ENCODE measurements at places on chromosomes 13 and 19. TPM values are rescaled to one million over a fixed set of nuclear protein-coding genes. Genes with fewer than 3 reads are reported as not detected.
A peak's percentile ranks its signal among the peaks of the same experiment; 100 is the strongest.

LRRC8E gene
- total RNA-seq, result not detected

SIGLEC10 gene
- 500 TPM for total RNA-seq

CPB2 gene
- not detected for total RNA-seq

GPC5 gene
- not detected for total RNA-seq

WDR88 gene
- not detected for total RNA-seq

ZNF222 gene
- 1.7 TPM for total RNA-seq

LIM2 gene
- total RNA-seq, result not detected

- DNase-seq, result no peak
These were observed 758.3 kb upstream of the PCDH20 start for GRCh38 chr13:62173958-62174357.

GRCh38 chr19:35267353-35267817, 1.4 kb upstream of the USF2 start:
- peak; percentile 76 for DNase-seq

- no peak for DNase-seq
These were observed 43.4 kb downstream of the ACTN4 start for GRCh38 chr19:38690832-38691231.

DNA sequence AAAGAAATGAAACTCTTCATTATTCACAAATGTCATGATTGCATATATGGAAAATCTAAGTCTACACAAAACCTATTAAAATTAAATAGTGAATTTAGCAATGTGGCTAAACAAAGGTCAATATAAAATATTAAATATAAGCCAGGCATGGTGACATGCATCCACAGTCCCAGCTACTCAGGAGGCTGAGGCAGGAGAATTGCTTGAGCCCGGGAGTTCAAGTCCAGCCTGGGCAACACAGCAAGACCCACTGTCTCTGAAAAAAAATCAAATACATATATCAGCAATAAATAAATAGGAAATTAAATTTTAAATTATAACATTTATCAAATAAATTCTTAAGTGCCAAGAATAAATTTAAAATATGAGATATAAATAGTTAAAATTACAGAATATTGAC, 11.9 kb downstream of the PSMC4 start:
- DNase-seq, result no peak

- DNase-seq, result no peak
These were observed 18.9 kb upstream of the FOSB start for GRCh38 chr19:45448887-45449299.

DNA sequence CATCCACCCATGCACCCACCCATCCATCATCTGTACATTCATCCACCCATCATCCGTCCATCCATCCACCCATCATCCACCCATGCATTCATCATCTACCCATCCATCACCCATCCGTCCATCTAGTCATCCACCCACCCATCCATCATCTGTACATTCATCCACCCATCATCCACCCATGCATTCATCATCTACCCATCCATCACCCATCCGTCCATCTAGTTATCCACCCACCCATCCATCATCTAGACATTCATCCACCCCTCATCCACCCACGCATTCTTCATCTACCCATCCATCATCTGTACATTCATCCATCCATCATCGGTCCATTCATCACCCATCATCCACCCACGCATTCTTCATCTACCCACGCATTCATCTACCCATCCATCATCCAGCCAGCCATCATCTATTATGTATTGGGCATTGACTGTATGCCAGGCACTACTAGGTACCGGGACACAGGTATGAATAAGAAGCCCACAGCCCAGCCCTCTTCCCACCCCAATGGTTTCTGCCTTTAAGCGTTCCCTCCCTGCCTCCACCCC, 16.7 kb upstream of the GALP start:
- no peak for DNase-seq

- no peak for DNase-seq
These were observed 499.8 kb downstream of the GPC6 start for GRCh38 chr13:93726173-93726957.

DNA sequence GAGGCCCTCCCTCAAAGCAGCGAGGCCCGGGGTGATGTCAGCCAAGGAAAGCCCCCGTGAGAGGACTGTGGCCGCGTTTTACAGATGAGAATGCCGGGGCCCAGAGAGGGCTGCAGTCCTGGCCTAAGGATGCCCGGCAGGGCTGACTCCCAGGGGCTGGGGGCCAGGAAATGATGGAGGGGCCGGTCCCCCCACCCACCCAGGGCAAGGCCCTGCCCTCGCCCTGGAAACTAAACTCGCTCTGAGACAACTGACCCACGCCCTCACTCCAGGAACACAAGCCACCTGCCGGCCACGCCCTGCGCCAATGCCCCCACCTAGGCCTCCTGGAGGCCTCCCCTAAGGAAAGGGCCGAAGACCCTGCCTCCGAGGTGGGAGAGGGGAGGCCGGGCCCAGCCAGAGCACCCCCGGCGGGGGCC, 7.2 kb downstream of the ZBTB7A start:
- no peak for DNase-seq

DNA sequence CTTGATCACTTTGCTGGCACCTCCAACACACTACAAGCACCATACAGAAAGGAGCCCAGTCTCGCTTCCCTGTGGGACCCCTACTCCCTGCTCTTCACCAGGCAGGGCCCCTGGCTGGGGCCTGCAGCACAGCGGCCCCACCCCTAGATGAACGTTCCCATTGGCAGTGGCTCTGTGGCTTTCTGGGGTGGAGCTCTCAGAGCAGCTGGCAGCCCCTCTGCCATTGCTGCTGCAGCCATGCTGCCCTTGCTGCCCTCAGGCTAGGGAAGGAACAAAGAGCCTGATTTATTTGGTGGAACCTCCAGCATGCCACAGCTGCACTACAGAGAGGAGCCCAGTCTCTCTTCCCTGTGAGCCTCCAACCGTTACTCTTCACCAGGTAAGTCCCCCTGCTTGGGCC, 5.8 kb downstream of the SIGLEC6 start:
- DNase-seq, result no peak

- no peak for DNase-seq
These were observed 212.9 kb downstream of the PCDH9 start for GRCh38 chr13:67017276-67017675.

DNA sequence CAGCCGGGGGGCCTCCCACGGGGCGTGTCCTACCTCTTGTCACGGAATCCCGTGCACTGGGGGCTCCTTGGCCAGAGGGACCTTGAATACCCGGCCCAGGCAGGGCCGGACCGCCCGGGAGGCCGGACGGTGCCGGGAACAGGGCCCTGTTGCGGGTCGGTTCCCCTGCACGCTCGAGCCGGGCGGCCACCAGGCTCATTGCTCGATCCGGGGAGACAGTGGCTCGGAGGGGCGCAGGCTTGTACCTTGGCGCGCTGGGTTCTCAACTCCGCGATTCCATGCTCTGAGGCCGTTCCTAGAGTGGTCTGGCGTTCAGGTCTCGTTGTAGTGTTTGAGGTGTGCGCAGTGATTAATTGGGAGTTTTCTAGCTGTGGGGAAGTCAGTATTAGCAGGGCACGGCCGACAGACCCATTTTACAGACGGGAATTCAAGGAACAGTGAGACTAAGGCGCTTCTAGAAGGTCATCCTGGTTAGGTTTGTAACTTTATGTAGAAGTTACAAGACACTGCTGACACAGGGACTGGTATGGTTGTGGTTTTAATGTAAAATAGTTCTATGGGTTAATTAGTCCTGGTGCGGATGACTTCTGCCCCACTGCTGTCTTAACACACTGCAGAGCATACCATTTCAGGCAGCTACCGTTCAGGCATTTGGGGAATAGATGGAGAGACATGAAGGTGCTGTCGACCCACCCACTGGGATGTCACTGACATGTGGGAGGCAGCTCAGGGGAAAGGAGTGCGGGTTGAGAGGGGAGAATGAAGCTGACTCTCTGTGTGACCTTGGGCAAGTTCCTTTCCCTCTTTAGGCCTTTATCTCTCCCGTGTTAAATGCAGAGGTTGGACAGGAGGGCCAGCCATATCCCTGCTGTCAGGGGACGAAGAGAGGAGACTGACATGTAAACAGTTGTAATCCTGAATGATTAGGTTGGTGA, 592 bp downstream of the CLPTM1 start:
- peak; percentile 65 for DNase-seq

GRCh38 chr13:40406405-40407120, 259.9 kb downstream of the FOXO1 start:
- no peak for DNase-seq

DNA sequence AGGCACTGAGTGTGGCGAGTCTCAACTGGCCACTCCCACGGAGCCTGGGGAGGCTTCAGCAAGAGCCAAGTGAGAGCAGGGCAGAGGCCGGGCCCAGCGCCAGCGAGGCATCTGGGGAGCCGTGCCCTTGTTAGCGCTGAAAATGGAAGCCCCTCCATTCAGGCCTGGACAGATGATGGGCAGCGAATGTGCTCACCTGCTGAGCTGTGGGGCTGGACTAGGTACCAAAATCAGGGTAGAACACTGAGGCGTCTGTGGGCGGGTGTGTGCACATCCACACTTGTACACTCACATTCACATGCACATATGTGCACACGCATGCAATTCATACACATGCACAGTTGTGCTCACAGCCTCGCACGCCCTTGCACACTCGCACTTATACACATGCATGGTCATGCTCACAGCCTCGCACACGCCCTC, 20.7 kb downstream of the NAXD start:
- no peak for DNase-seq

DNA sequence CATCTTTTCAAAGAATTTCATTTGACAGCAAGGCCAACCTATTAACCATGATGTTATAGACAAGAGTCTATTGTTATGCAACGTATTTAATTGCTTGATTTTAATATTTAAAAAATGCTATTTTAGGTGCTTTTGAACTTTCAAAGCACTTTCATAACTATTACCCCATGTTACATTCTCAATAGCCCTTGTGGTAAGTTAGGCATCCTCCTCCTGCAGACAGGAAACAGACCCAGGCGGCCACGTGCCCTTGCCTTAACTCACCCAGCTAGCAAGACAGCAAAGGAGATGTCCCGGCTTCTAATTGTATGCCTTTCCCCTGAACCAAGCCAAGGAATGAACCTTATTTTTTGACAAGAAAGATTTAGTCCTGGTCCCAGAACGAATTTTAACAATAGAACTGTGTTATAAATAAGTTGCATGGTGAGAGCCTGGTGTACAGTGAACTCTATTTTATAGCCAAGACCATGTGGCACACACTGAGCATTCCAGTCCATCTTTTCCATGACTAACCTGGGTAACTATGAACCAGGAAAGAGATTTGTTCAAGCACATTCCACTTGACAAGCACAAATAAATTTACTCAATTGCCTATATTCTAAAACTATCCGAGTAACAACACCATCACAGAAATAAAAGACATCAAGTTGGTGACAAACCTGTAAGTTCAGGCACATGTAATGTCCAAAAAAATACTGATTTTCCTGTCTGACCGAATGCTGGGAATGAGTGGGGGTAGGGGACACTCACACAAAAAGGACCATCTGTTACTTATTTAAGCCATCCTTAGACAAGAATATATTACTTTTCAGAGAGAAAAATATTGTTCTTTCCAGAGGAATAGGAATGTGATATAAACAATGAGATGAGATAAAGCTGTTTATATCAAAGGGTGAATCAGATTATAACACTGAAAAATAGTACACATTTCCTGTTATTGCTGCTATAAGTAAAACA, 163.0 kb downstream of the EFNB2 start:
- no peak for DNase-seq

DNA sequence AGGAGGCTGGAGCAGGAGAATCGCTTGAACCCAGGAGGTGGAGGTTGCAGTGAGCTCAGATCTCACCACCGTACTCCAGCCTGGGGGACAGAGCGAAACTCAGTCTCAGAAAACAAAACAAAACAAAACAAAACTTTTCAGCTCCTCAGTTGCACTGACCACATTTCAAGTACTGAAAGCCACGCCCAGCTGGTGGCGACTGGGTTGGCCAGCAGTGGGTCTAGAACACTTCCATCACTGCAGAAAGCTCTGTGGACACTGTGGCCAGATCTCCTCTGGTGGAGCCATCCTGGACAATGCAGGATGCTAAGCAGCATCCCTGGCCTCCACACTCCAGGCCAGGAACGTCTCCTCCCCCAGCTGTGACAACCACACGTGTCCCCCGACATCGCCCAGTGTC, 21.1 kb downstream of the TLE2 start:
- DNase-seq, result no peak

- no peak for DNase-seq
These were observed 3.3 kb downstream of the REX1BD start for GRCh38 chr19:18591735-18592385.

GRCh38 chr19:36528921-36529518, 949 bp upstream of the ZNF260 start:
- DNase-seq, result peak; percentile 61

DNA sequence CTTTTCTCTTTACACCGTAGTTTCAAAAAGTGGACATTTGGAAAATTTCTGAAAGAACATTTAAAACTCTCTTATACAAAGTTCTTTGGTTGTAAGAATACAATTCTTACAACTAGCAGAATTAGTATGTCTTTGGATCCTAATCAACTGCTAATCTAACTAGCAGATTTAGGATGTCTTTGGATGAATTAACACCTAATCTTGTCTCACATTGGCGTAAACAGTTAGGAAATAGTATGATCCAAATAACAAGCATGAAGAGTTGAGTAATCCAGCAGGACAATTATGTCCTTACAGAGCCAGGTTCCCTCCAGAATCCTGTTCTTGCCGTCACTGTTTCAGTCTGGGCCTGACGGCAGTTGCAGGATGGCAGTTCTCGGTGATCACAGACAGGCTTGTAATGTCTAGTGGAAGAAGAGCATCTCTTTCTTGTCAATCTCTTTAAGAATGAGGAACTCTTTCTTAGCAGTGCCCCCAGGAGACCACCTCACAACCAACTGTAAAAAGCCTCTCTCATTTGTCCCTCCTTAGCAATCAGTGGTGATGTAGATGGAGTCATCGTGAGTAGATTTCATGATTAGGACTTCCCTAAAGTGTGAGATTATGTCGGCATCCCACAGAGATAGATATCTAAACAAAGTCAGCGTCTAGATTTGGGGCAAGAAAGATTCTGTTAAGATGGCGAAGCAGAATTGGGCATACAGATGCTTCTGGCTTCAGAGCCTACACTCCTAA, 5.7 kb upstream of the TNFSF13B start:
- DNase-seq, result no peak

GRCh38 chr13:30808600-30808999, 73.3 kb downstream of the ALOX5AP start:
- DNase-seq, result peak; percentile 30

DNA sequence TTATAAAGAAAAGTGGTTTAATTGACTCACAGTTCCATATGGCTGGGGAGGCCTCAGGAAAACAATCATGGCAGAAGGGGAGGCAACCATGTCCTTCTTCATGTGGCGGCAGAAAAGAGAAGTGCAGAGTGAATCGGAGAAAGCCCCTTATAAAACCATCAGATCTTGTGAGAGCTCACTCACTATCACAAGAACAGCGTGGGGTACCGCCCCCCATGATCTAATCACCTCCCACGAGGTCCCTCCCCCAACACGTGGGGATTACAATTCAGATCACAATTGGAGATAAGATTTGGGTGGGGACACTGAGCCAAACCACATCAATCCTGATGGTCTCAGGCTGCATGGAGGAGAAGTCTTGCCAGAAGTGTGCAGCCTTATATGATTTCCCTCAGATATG, 26.0 kb downstream of the TM9SF2 start:
- DNase-seq, result no peak

GRCh38 chr13:77831866-77832265, 86.8 kb downstream of the EDNRB start:
- DNase-seq, result no peak

All from Karpas-422 (cell line).